ENCODE measurements at places on chromosomes 3 and 15.

GRCh38 chr15:96264351-96264798 lies 66.1 kb upstream of the NR2F2 start:
- no peak for DNase-seq

GRCh38 chr3:152267831-152268554 lies 736 bp upstream of the MBNL1 start:
- DNase-seq, result peak; percentile 11

DNA sequence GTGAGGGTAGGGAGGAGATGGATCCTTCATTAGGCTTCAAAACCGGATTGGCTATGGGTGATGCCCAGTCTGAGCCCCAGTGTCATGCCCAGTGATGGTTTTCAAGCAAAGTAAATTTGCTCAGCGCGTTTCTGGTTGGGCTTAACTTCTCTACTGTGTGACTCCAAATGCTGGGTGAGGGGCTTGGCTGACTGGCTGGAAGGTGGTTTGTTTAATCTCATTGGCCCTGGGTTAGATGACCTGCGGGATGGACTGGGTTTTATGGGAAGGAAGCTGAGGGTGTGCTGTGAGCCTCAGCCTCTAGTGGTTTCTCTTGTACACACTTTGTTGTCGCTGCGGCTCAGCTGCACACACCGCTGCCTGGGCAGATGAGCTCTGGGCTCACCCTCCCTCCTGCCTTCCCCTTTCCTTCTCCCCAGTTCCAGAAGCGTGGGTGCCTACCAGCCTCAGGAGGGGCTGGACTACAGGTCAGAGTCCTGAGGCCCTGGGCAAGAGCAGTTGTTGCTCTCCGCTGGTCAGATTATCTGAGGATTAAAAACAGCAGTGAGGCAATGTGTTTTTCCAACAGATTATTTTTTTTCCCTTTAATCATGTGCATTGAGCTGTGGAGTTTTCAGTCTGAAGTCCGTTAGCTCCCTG lies 18.6 kb downstream of the PDIA5 start:
- no peak for DNase-seq

DNA sequence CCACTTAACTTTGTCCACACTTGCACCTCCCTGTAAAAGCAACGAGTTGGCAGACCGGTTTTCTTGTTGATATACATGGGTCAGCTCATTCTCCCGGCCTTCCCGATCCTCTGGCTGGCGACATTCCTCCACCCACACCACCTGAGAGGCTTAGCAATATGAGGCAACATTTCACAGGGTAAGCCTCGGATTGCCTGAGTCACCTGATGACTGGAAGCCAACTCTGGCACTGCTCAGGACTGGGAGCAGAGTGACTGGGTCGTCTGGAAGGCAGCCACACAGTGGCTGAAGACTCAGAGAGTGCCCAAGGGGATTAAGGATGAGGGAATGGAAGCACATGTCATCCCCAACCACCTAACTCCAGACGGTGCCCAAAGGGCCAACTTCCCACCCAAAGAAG lies 9.8 kb downstream of the HOMER2 start:
- DNase-seq, result no peak

- no peak for DNase-seq
Measured at GRCh38 chr3:174122411-174122810, 724.9 kb downstream of the NLGN1 start.

DNA sequence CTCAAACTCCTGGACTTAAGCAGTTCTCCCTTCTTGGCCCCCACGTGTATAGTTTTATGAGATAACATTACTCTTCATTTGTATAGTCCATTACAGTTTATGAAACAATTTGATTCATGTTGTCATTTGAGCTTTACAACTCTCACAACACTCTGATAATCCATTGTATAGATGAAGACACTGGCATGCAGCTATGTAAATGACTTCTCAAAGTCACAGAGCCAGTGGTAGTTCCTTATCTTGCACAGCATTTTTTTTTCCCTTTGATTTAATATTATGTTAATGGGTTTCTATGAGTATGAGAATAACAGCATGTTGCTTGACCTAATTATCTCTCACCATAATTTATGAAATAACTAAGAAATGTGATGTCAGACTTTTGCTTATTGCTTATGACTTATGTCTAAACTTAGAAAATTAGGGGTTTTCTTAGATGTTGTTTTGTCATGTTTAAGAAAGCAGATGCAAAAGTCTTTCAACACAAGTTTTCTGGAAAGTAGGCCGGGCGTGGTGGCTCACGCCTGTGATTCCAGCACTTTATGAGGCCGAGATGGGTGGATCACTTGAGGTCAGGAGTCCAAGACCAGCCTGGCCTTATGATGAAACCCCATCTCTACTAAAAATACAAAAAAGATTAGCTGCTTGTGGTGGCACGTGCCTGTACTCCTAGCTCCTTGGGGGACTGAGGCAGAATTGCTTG lies 13.3 kb downstream of the VPS8 start:
- DNase-seq, result no peak

DNA sequence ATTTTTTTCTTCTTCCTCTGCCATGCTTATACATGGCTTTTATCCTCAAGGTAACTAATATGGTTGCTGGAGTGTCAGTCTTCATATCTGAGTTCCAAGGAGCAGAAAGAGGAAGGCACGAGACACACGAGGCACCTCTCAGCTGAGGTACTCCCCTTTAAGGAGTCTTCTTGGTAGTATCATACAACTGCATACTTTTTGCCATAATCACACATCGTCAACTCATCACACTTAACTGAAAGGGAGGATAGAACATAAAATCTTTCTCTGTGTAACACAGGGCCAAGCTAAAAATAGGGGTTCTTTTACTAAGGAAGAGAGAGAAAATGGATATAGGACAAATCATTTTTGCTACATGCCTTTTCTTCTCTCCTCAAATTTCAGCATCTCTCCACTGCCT lies 104.2 kb downstream of the OXSM start:
- no peak for DNase-seq

DNA sequence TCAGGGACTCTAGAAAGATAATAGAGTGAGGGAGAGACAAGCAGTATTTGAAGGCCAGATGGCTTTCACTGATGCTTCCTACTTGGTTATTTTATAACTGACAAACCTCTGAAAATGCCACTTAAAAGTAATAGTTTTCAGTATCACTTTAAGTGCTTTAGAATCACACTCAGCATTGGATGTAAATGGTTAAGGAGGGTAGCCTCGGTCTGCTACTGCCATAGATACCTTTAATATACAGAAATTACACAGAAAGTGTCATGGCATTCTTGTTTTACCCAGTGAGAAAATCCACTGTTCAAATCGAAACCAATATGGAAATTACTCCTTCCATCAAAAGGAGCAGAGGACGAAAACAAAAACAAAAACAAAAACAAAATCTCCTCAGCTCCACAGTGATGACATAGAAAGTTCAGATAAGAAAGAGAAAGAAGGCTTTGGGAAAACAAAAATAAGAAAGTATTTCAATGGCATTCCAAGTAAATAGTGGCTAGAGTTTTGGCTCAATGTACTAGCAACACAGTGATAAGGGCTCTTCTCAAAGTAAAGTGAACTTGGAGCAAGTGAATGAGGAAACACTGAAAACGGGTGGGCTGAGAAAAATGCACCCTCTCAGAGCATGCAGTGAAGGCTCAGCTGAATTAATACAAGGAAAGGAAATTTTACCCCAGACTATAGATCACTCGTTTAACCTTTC lies 43.2 kb upstream of the CD47 start:
- DNase-seq, result no peak

GRCh38 chr3:4532535-4533112 lies 39.5 kb downstream of the ITPR1 start:
- DNase-seq, result no peak

- DNase-seq, result no peak
Measured at GRCh38 chr15:31831596-31831995, 198.7 kb upstream of the CHRNA7 start.

GRCh38 chr15:75176396-75176761 lies 25.3 kb upstream of the C15orf39 start:
- no peak for DNase-seq

- DNase-seq, result no peak
Measured at GRCh38 chr3:28294667-28295413, 53.4 kb downstream of the CMC1 start.

GRCh38 chr3:128416578-128417211 lies 50.0 kb downstream of the DNAJB8 start:
- no peak for DNase-seq

DNA sequence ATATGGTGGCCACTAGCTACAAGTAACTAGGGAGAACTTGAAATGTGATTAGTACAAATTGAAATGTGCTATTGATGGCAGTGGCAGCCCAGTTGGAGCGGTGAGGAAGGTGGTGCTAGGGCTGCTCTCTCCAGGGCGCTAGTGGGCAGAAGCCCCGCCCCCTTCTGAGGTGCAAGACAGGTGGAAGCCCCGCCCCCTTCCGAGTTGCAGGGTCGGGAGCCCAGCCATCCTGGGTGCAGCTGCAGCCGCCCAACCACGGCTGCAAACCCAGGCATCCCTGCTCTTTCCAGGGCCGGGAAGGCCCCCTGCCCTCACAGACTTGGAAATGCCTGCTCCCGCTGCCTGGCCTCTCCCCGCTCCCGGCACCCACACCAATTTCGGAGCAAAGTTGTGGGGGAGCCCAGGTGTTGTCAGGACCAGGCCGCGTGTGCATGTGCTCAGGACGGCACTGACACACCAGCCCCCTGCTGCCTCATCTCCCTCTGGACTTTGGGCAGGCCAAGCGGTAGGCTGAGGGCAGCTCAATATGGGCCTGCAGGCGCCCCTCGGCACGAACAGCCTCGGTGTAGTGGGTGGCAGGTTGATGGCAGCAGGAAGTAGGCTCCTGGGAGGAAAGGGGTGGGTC lies 10.0 kb downstream of the ATR start:
- DNase-seq, result no peak

DNA sequence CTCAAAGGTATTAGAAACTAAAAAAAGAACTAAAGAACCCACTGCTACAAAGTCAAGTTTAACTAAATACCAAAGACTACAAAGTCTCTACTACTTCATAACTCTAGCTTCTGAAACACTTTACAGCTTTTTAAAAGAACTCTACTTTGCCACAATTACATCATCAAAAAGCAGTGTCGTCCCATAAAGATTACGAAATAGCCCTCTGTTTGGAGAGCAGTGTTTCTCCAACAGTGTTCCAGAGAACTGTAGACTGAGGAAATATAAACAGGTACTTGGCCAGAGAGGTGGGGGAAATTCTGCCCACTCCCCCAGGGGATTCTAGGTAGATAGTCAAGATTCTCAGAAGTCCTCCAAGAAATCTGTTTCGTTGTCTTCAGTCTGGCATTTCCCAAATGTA lies 225.6 kb downstream of the PDZRN3 start:
- no peak for DNase-seq

- DNase-seq, result no peak
Measured at GRCh38 chr3:165523801-165524200, 313.4 kb downstream of the BCHE start.

DNA sequence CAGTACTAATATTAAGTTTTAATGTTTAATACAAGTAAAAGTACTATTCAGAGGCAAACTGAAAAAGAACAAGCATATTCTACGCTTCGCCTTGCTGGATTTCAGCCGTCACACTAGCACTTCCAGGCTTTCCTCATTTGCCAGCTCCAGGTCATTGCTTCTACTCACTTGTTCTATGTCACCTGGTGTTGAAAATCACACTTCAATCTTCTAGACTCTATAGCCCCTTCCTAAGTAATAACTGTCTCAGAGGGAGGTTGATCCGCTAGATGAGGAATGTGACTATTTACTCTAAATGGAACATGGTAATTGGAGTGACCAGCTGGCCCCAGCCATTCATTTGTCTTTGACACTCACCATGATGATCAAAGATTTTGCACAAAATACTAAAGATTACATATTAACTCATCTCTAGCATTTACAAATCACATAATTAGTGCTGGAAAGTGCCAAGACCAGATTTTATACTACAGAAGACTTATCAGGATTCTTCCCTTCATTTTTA lies 92.0 kb downstream of the GAP43 start:
- no peak for DNase-seq

DNA sequence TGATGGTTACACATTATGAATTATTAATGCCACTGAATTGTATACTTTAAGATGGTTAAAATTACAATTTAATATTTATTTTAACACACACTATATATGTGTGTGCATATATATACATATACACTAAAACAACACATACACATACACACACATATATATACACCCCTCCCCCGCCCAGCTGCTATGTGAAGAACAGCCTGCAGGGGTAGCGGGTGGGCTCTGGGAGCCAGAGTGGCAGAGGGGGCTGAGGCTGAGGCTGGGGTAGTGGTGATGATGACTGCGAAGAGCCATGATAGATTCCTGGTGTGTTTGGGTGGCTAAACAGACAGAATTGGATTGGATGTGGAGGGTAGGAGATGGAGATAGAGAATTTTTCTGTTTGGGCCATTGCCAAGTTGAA lies 39.4 kb upstream of the APEH start:
- DNase-seq, result no peak

DNA sequence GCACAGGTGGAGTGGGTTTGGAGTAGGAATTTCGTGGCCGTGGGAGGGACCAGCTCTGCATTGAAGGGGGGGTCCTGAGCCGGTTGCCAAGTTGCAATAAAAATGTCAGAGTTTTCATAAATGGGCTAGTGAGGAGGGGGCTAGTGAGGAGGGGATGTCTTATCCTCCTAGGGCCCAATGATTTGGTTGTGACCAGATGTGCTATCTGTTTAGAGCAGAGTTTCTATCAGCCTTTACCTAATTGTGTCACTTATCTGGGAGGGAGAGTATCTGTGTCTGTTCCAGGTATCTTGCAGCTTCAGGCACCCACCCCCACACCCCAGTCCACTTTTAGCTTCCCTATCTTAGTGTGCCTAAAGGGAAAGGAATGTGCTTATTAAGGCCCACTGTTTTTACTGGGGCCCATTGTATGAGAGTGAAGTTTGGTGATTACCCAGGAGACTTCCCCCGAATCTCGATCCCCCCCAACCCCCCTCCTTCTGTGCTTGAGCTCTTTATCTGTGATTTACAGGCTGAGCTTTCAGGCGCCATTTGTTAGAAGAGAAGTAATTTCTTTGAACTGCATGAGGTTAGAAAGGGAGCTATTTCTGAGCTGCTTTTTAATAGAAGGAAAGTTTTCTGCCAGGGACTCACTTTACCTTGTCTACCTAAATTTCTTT lies 42.6 kb downstream of the PPCDC start:
- no peak for DNase-seq

GRCh38 chr15:58110999-58111717 lies 27.0 kb upstream of the AQP9 start:
- DNase-seq, result no peak

- no peak for DNase-seq
Measured at GRCh38 chr15:47431501-47431900, 285.8 kb upstream of the SEMA6D start.

GRCh38 chr3:8656240-8656639 lies 11.6 kb upstream of the SSUH2 start:
- no peak for DNase-seq

Measured in right kidney (tissue), 9 donors.